CMK (cell line): ENCODE measurements at places on chromosomes 2 and 18.

GRCh38 chr2:234914371-234915154 lies 37.3 kb upstream of the SH3BP4 start:
- DNase-seq = no peak

DNA sequence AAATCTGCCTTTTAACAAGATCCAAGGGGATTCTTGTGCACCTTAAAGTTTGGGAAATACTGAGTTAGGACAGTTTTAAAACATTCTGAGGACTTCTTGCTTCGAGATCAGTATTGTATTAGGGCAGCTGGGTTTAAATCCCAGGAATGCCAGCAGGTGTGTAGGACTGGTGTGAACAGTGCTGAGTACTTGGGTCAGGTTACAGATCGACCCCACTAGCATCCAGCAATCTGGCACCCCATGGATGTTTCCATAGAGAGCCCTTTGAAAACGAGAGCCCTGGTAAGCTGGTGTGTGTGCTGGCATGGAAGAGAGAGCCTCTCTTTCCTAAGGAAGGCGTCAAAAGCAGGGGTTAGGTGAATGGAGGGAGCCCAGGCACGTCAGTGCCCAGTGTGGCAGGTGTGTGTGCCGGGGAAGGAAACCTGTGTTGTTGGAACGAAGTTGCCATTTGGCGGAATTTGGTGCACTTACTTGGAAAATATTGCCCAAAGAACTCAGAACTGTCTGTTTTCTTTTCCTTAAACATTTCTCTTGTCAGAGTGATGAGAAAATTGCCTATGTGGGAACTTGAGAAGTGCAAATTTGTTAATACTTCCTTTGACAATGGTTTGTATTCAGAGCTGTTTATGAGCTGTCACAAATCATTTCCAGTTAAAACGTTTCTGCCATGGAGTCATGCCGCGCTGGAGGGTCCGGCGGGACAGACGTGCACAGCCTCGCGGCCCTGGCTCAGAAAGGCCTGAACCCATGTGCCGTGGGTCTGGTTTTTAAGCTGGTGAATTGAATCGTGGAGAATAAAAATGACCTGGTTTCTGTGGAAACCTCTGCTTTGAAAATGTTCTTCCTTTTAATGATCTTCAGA lies 38.1 kb downstream of the LDLRAD4 start:
- no peak for DNase-seq

- DNase-seq = no peak
Observed at GRCh38 chr2:98039085-98039756, 43.5 kb upstream of the TMEM131 start.

- no peak for DNase-seq
Observed at GRCh38 chr18:79574938-79575525, 104.6 kb upstream of the CTDP1 start.

GRCh38 chr18:9016633-9017166 lies 85.8 kb upstream of the NDUFV2 start:
- DNase-seq = no peak

DNA sequence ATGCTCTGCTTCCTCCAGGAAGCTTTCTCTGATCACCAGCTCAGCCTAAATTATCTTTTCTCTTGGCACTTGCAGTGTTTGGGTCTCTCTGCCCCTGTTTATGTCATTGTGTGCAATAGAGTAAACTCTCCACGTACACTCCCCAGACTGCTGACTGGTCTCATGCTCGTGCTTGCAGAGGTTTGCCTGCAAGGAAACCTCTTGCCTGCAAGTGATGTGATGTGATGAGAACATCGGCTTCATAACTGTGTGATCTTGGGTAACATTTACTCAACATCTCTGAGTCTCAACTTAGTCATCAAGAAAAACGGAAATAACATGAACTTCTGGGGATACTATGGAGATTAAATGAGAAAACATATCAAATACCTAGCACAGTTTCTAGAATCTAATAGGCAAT lies 92.3 kb downstream of the BIN1 start:
- DNase-seq = no peak

DNA sequence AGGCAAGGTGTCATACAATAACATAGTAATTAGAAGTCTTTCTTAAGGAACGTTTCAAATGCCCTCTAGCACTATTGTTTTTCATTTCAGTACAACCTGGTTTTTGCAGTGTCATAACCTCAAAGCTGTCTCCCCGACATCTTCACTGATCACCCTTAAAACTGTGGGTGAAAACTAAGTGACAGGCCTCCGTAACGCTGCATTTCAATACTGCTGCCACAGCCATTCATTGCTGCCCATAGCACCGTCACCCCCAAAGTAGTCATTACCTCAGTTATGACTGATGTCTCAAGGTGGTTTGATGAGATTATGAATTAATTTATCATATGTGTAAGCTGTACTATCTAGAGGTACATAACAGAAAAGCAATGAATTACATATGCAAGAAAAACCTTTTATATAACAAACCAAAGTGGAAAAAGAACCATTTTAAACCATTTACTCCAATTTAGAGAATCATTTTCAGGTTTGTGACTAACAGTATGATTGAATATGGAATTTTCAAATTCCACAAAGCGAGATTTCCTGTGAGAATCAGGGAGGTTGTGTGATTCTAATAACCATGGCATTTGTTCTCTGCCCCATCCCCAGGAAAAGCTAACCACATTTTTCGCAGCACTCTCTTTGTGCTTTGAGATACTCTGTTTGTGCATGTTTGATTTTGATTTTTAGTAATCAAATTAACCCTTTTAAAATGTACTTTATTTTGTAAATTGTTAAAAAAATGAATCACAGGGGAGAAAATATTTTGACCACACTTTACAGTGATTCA lies 263.0 kb downstream of the PTGR3 start:
- DNase-seq = no peak

DNA sequence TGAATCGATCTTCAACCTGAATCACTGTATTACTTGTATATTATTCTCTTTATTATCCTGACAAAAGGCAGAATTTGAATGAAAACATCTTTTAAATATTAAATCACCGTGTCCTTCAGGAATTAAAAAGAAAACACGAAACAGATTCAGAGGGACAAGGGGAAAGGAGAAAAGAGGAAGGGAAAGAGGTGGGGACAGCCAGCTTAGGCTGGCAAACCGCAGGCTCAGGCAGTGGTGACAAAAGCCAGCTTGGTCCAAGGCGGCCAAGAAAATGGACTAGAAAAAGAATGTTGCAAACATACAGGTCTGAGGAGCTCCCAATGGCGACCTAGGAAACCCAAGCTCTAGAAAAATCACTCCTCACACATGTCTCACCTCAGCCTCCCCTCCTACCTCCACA lies 6.8 kb downstream of the B4GALT6 start:
- DNase-seq = no peak
